A673 (cell line): ENCODE measurements at places on chromosomes 16 and 17. TPM values are rescaled to one million over a fixed set of nuclear protein-coding genes. Genes with fewer than 3 reads are reported as not detected.

GRCh38 chr16:72884573-72884972 lies 163.4 kb downstream of the ZFHX3 start:
- H3K27ac ChIP-seq = no peak overlapping the region
- DNase-seq = no peak
- no peaks in the 10 kb centered on the region for H3K4me1 ChIP-seq
- no peak overlapping the region for H3K4me3 ChIP-seq
- H3K36me3 ChIP-seq = no peaks in the 10 kb centered on the region
- no peaks in the 10 kb centered on the region for H3K27me3 ChIP-seq

Gene SMIM22
- not detected in 2 replicates for total RNA-seq

GRCh38 chr16:83128041-83128440 lies 501.3 kb downstream of the CDH13 start:
- H3K4me3 ChIP-seq = no peak overlapping the region
- no peaks in the 10 kb centered on the region for H3K4me1 ChIP-seq
- no peaks in the 10 kb centered on the region for H3K36me3 ChIP-seq
- DNase-seq = no peak
- no peak overlapping the region for H3K27ac ChIP-seq

GRCh38 chr16:85278839-85279238 lies 166.6 kb upstream of the CIBAR2 start:
- DNase-seq = no peak
- H3K27me3 ChIP-seq = no peaks in the 10 kb centered on the region
- H3K4me3 ChIP-seq = no peak overlapping the region
- H3K4me1 ChIP-seq = no peaks in the 10 kb centered on the region

- no peak for DNase-seq
- no peaks in the 10 kb centered on the region for H3K36me3 ChIP-seq
- peaks cover 46% of the 10 kb centered on the region for H3K4me1 ChIP-seq
- H3K27me3 ChIP-seq = no peaks in the 10 kb centered on the region
Measured at GRCh38 chr17:75692976-75693375, 25.8 kb downstream of the SAP30BP start.

GRCh38 chr17:78343543-78344201 lies 16.2 kb downstream of the SOCS3 start:
- H3K4me3 ChIP-seq = no peak overlapping the region
- DNase-seq = no peak
- H3K4me1 ChIP-seq = peaks cover 12% of the 10 kb centered on the region
- H3K27me3 ChIP-seq = no peaks in the 10 kb centered on the region

GRCh38 chr16:11181242-11181898 lies 74.6 kb downstream of the SOCS1 start:
- no peak for DNase-seq
- H3K4me1 ChIP-seq = no peaks in the 10 kb centered on the region
- H3K27me3 ChIP-seq = no peaks in the 10 kb centered on the region

DNA sequence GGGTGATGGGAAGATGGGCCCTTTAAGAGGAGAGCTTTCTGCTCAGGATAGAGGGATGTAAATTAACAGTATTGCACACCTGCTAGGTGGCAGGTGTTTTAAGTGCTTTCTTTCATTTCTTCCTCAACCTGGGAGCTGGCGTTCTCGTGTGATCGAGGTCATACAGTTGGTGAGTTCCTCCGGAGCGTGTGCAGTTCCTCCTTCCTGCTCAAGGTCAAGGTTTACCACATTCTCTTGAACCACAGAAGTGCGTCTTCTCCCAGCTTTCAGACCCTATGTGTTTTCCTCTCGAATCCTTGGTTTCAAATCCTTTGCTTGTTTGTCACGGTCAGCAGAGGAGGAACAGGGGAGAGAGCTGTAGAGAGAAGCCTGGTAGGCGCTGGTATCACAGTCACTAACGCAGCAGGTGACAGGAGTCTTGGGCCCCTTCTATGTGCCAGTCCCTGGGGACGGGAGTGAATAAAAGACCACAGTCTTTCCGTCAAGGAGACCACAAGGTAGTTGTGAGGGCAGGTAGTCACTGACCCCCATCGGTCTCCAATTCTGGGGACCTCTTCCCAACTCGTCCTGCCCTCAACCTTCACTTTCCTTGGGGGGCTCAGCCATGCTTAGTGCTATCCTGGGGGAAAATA lies 791 bp downstream of the DNAI2 start:
- no peak for DNase-seq
- H3K36me3 ChIP-seq = no peaks in the 10 kb centered on the region
- no peak overlapping the region for H3K4me3 ChIP-seq
- no peak overlapping the region for H3K27ac ChIP-seq

Gene PABPN1L
- not detected in 2 replicates for total RNA-seq

Gene HAS3
- total RNA-seq = 0.49 and 0.72 TPM in 2 replicates

Gene TBC1D3D
- total RNA-seq = 0.49 and 0.76 TPM in 2 replicates

- no peak overlapping the region for H3K27ac ChIP-seq
- H3K36me3 ChIP-seq = no peaks in the 10 kb centered on the region
- H3K4me1 ChIP-seq = no peaks in the 10 kb centered on the region
- H3K27me3 ChIP-seq = peaks cover 31% of the 10 kb centered on the region
- no peak overlapping the region for H3K4me3 ChIP-seq
Measured at GRCh38 chr16:6643080-6643686, 689.5 kb upstream of the RBFOX1 start.

DNA sequence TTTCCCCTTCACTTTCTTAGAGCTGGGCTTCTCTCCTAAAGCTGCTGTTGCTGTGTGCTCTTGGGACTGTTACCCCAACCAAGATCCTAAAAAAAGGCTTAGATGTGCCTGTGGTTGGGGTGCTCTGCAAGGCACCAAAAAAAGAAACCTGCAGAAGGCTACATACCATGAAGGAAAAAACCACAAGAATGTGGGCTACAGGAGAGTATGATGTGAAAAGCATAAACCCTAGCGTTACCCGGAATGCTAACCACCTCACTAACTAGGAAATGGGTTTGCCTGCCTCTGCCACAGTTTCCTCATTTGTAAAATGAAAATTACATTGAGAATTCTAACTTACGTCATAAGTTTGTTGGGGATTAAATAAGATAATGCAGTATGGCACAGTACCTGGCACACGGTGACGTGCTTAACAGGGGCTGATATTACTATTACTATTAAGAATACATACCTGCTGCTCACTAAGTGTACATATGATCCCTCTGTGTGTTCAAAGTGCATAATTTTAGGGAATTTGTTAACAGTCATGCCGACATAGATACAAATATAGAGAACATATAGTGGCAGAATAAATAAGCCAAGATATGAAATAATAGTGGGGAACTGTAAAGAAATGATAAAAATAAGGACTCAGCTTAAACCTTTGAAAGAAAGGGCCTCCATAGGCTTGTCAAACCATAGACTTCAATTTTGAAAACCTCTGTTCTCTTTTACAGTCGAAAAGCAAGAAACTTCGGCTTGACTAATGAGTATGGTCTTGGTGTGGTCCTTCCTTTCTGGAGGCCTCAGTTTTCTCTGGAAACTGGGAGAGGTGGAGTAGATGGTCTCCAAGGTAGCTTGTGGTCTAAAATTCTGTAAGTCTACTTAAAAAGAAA lies 177.8 kb upstream of the TBX2 start:
- H3K27ac ChIP-seq = no peak overlapping the region
- no peaks in the 10 kb centered on the region for H3K4me1 ChIP-seq
- DNase-seq = no peak
- H3K4me3 ChIP-seq = no peak overlapping the region

DNA sequence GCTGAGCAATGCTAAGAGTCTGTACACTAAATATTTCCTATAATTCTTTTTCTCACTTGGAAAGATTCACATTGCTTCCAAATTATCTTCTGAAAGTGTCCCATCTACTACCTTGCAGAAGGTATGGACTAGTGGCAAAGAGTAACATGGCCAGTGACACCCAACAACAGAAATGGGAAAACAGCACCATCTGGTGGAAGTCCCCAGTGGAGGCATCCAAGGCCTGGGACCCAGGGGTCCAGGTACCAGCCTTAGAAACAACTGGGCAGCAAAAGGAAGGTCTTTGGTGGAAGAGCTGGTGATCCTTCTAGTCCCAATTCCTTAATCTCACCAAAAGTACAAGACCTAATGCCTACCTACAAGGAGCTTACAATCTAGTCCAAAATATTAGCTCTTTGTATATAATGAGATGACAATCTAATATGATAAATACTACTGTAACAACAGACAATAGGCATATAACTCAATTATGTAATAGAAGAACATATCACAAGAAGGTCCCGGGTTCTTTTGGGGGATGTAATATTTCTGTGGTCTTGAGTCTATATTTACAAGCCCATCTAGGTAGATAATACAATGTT lies 55.3 kb downstream of the SKAP1 start:
- H3K27me3 ChIP-seq = peaks cover 24% of the 10 kb centered on the region
- no peak overlapping the region for H3K4me3 ChIP-seq
- H3K36me3 ChIP-seq = no peaks in the 10 kb centered on the region
- H3K27ac ChIP-seq = no peak overlapping the region
- H3K4me1 ChIP-seq = no peaks in the 10 kb centered on the region
- peak; percentile 70 for DNase-seq

- H3K4me3 ChIP-seq = no peak overlapping the region
- no peaks in the 10 kb centered on the region for H3K36me3 ChIP-seq
- H3K27me3 ChIP-seq = no peaks in the 10 kb centered on the region
- H3K27ac ChIP-seq = peak overlapping the region; percentile 52
- H3K4me1 ChIP-seq = peaks cover 20% of the 10 kb centered on the region
Measured at GRCh38 chr16:15572329-15573001, 70.5 kb downstream of the MARF1 start.

Gene PSME3
- 93.7 and 120 TPM in 2 replicates for total RNA-seq

DNA sequence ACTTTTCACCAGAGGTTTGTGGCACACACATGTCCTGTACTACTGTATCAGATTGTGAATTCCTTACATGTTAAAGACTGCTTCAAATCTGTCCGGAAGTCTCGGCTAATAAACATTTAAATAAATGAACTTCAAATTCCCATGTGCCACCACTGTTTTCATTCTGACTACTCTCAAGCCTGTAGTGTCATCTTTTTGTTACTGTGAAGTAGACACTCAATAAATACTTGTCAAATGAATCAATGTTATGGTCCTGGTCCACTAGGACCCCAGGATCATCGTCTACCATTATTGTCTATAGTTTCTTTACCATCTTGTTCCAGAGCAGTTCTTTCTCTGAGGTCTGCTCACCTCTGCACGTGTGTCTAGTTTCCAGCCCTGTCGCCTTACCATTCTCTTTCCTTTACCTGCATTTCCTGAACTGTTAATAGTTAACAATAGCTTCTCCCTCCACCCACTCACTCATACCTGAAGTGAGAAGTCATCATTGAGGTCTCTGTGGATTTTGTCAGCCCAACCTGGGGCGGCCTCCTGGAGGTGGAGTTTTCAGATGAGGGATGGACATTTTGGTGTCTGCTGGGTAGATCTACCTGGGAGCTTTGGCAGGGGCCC lies 333.0 kb downstream of the SEC14L1 start:
- H3K4me3 ChIP-seq = peak overlapping the region; percentile 26
- no peaks in the 10 kb centered on the region for H3K36me3 ChIP-seq
- peak; percentile 46 for DNase-seq
- peak overlapping the region; percentile 99 for H3K27ac ChIP-seq

- DNase-seq = no peak
- no peaks in the 10 kb centered on the region for H3K36me3 ChIP-seq
- H3K27ac ChIP-seq = no peak overlapping the region
Measured at GRCh38 chr17:39223907-39224777, 1.6 kb downstream of the STAC2 start.

Gene TBX2
- total RNA-seq = not detected in 2 replicates

DNA sequence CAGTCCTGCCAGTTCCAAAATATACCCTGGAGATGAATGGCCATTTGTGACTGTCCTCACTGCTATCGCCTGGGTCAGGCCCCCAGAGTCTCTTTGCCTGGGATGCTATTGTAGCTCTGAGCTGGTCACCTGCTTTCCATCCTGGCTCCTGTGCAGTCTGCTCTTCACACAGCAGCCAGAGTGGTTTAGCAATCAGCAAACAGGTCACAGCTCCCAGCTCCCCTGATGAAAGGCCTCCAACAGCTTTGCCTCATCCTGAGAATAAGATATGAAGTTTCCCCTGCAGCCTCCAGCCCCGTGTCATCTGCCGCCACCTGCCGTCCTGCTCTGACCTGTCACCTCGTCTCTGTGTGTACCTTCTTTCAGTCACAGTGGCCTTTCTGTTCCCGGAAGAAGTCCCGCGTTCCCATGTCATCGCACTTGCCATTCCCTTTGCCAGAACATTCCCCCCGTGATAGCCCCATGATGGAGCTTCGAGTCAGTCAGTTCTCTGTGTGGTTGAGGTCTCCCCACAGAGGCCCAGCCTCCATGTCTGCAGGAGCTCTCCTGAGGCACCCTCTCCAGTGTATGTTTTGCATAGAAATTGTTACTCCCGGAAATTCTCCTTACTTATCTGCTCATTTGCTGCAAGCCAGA lies 281.5 kb downstream of the SNX29 start:
- H3K4me1 ChIP-seq = no peaks in the 10 kb centered on the region
- H3K4me3 ChIP-seq = no peak overlapping the region
- DNase-seq = no peak

GRCh38 chr16:57957673-57958392 lies 13.1 kb downstream of the CNGB1 start:
- no peak overlapping the region for H3K4me3 ChIP-seq
- no peaks in the 10 kb centered on the region for H3K27me3 ChIP-seq
- no peak for DNase-seq
